ENCODE measurements at places on chromosomes 5 and 9.

DNA sequence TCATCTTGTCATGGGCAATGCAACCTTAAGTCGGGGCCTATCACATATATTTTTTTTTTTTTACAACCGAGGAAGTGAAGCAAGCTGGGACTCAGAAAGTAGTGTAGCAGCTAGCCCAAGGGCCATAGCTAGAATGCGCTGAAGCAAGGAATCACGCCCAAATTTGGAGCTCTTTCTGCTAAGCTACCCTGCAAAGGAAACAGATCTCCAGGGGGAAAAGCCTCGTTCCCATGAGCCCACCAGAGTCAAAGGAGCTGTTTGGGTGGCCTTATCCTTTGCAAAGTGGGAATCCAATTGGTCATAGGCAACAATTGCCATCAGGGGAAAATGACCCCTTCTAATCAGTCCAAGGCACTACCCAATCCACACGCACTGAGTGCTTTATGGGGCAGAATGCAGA is 390.4 kb downstream of the EBF1 start:
- DNase-seq = no peak

GRCh38 chr9:37747271-37747753 is 6.3 kb upstream of the TRMT10B start:
- DNase-seq = peak; percentile 70

DNA sequence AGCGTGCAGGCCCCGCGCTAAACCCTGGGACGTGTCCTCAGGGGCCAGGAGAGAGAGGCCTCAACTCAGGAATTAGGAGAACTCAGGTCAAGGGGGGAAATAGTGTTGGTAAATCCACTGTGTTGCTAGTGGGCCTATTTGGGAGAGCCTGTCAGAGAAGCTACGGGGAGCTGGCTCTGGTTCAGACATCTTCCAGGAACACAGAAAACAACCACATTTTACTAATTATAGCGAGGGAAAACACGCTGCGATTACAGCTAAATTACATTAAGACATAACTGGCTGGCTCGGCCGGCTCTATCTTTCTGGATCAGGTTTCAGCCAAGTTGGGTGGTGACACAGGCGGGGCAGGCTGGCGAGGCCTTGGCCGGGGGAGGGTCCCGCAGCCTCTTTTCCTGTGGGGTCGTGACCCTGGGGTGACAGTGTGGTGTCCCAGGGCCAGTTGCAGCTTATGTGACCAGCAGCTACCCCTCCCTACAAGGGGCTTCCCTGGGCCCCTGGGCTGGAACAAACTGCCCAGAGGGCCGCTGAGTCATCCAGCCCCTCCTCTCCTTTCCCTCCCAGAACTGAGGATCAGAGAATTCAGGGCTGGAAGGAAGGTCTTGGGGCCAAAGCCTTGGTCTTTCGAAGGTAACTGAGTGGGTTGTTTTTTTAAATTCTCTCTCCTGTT is 75.1 kb downstream of the FGF18 start:
- DNase-seq = no peak

DNA sequence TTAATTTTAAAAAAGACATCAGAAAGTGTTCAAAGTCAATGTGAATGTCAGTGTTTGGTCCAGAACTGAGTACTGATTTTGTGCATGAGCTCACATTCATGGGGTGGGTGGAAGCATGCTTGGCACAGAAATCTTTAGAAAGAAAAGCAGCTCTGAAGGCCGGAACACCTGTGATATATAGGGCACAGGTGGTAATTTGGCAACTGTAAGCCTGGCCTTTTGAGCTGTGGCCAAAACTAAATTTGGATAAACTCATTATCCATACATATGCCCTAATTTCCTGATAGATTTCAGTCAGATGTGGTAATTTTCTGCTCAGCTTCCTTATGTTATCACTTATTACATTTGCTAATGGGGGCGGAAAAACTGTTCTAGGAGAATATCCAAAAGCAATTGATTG is 211.4 kb downstream of the HCN1 start:
- DNase-seq = no peak

GRCh38 chr9:38671372-38671731 is 48.6 kb downstream of the FAM240B start:
- peak; percentile 67 for DNase-seq

GRCh38 chr5:4142842-4143241 is 547.2 kb downstream of the IRX1 start:
- DNase-seq = no peak

- no peak for DNase-seq
Measured at GRCh38 chr5:13913962-13914361, 30.5 kb downstream of the DNAH5 start.

DNA sequence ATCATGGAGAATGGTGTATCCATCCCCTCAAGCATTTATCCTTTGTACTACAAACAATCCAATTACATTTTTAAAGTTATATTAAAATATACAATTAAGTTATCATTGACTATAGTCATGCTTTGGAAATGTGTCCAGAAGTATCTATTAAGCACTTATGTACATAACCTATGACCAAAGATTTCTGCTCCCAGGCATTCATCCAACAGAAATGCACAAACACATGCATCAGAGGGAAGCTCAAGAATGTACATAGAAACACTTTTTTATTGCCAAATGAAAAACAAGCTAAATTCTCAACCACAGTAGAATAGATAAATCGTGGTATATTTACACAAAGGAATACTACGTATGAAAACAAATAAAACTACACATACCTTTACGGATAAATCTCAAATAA is 700.5 kb upstream of the ZNF608 start:
- DNase-seq = no peak

- DNase-seq = no peak
Measured at GRCh38 chr9:110541950-110542349, 37.6 kb downstream of the SVEP1 start.

DNA sequence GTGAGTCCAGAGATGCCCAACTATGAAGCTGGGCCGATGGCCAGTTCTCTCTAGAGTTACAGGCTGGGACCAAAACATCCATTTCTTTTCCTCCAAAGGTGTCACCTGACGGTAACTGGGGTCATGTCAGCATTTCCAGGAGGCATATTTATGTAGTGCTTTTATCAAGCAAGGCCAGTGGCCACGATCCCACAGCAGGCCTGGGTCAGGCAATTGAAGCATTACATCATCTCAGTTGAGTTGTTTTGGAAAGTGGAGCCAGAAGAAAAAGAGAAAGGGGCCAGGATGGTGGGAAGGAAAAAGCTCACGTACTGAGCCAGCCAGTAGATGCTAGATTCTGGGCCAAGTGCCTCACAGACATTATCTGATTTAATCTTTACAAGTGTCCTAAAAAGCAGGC is 73.9 kb upstream of the BRINP1 start:
- no peak for DNase-seq

DNA sequence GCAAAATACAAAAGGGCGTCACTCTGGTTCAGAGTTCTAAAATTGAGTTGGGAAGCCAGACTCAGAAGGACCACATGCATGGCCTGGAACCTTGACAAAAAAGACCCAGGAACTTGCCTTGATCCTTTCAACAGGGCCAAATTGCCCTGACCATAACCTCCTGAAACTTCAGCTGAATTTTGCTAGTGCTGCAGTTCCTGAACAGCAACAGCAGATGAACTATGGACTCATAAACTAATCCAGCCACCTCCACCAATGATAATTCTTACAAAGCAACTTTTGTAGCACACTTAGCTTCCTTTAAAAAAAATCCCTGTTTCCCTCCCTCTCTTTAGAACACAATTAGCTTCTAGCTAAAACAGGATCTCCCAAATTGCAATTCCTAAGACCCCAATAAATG is 155.9 kb downstream of the MAT2B start:
- no peak for DNase-seq
